ENCODE measurements at places on chromosomes 2 and 18. TPM values are rescaled to one million over a fixed set of nuclear protein-coding genes. Genes with fewer than 3 reads are reported as not detected.

DNA sequence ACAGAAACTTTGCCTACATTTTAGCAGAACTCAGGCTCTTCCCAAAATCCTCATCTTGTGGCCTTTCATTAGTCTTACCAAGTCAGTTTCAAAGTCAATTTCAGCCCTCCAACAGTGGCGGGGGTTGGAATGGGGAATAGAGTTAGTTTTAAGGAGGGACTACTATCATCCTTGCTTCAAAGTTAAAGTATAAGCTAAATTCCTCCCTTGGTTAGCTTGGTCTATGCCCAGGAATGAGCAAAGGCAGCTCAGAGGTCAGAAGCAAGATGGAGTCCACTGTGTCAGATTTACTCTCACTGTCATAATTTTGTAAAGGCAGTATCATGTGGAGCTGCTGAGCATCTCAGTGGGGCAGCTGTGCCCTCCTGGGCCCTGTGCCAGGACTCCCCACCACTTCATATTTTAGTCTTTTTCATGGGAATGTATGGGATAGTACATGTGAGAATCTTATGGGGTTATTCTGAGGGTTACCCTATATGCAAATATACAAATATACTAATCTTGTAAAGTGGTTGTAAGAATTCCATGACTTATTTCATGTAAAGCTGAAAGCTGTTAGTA, 145.2 kb upstream of the MMADHC start:
- no peak for ATAC-seq

- ATAC-seq, result no peak
These were observed 34.5 kb upstream of the CSRNP3 start for GRCh38 chr2:165434865-165435496.

DNA sequence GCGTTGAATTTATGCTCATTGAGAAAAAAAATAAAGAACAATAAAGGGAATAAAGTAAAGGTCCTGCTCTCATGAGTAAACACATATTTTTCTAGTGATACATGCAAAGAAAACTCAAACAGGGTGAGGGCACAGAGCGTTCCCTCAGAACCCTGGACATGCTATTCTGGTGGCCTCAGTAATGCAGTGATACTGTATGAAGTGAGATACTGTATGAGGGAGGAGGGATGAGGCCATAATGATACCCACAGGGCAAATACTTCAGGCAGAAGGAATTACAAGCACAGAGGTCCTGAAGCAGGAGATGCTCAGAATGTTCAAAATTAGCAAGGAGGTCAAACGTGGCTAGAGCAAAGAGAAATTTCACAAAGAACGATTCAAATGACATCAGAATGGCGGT, 28.4 kb upstream of the RNU4ATAC start:
- no peak for ATAC-seq

GRCh38 chr2:101253013-101253702, 472 bp downstream of the CNOT11 start:
- peak; percentile 70 for ATAC-seq

DNA sequence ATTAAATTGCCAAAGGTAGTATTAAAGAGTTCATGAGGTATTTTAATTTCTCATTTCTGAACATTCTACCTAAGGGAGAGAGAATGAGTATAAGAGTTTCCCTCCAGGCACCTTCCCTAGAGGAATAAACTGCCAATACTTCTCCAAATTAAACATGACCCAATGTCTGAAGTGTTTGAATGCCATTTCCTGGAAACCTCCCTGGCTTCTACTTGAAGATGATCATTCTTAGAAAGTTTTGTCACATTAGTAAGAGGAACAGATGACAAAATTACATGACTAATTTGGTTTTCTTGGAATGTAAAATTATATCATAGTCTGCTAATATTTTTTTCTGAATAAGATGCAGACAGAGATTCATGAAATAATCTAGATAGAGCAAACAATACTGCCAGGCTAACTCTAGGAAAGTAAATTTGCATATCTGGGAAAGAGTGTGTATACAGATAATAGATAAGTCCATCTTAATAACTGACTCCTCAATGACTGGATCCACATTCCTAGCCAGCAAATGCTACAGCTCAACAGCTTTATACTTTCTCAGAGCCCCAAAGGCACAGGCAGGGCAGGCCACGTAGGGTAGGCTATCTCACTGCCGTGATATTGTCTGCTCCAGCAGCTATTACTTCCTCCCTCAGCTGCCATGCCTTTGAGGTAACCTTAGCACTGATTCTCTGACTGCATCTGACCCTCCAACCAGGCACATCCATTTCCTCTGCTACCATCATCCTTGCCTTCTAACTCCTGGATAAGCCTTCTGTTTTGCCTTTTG, 630.8 kb upstream of the PIK3C3 start:
- ATAC-seq, result no peak

DNA sequence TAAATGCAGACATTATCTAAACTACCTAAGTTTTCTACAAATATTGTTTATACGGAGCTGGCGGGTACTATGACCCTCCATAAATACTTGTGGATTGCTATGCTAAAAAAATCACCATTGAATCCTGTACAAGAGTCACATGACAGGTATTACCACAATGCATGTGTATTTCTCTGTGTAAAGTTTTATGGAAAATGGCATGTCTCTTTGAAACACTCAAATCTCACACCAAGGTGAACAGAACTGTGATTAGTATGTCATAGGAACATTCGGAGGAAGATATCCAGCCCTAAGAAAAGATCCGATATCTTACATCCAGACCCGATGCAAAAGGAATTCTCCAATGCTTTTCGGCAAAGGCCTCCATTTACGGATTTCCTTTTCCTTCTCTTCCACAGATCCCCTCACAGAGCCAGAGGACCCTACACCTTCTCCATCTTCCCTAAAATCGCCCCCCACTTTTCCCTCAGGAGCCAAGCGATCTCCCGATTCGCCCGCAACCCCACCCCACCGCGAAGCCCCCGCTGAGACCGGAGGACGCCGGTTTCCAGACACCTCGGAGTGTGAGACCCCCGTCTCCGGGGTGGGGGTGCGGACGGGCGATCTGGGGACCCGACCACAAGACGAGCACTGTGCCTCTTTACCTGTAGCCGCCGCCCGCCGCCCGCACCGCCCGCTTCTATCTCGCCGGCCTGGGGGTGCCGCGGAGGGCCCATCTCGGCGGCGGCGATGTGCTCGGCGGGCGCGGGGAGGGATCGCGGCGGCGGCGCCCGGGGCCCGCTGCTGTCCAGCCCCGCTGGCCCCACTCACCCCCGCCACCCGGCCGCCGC, 1.2 kb downstream of the SAP130 start:
- ATAC-seq, result no peak

GRCh38 chr18:23588836-23589560, 2.7 kb upstream of the NPC1 start:
- no peak for ATAC-seq

DNA sequence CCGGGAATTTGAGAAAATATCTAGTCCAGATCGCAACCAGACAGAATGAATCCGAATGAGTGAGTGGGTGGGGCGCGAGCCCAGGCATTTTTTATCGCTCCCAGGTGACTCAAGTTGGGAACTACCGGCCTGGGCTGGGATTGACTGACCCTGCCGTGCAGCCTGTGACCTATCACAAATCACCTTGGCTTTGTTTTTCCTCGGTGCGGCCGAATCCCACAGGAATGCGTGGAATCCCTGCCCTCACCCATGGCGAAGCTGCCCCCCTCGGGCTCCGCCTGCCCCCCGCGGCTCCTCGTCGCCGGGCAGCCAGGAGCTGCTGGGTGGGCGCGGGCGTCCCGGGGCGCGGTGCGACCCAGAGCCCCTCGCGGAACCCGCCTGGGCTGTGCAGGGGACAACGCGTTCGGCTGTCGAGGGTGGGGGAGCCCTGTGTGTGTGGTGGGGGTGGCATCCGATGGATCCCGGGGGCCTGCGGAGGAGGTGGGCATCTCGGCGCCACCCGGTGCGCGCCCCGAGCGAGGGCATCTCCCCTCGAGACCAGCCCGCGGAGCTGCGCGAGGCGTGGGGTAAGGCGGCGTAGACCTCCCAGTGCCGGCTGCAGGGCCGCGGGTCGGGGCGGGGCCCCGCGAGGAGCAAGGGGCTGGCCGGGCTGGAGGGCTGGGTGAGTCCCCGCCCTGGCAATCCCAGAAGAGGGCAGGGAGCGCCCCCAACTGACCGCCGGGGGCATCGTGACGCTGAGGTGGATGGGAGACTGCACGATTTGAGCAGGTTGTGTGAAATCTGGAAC, 16.5 kb downstream of the B3GNT7 start:
- ATAC-seq, result peak; percentile 98

DNA sequence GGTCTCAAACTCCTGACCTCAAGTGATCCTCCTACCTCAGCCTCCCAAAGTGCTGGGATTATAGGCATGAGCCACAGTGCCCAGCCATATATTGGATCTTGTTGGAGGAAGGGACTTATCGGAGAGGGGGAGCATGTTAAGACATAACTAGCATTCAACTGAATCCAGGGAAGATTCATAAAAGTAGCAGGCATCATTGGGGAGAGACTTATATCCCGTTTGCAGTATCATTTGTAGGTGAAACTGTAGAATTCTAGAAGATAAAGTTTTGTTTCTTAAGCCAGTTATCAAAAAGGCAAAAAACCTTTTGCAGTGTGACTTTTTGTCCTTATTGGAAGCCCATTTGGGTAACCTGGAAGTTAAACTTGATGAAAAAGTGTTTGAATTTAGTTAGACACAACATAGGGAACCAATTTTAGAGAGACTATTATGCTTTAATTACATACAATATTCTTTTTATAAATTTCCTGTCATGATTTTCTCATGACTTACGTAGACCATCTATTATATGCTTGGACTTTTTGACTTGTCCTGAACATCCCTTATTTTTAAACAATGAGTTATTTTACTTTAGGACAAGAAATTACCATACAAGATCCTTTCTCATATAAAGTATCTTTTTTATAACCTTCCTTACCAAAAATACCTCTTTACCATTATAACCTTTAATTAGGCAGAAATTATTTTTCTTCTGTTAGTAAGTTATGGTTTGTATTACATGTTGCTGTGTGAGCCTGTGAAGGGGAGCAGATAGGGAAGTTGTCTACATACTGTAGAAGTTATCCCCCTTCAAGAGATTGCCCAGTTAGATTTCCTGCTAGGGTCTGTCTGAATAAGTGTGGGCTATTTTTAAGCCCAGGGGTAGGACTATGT, 20.3 kb downstream of the RAB3GAP1 start:
- ATAC-seq, result no peak

GRCh38 chr18:6650127-6650507, 79.4 kb upstream of the ARHGAP28 start:
- ATAC-seq, result no peak

- no peak for ATAC-seq
These were observed 51.8 kb downstream of the NDUFA10 start for GRCh38 chr2:239973386-239973785.

DNA sequence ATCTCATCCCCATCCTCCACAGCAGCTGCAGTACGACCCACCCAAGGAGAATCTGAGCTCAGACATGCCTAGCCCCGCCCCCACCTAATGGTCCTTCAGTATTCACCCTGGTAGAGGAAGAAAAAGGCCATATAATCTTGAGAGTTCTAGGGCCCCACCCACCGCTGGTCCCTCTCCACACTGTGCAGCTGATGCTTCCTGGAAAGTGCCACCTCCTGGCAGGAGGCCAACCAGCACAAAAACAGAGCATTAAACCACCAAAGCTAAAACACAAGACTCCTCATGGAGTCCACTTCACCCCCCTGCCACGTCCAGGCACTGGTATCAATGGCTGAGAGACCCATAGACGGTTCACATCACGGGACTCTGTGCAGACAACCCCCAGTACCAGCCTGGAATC, 40.7 kb downstream of the MC4R start:
- ATAC-seq, result no peak

DNA sequence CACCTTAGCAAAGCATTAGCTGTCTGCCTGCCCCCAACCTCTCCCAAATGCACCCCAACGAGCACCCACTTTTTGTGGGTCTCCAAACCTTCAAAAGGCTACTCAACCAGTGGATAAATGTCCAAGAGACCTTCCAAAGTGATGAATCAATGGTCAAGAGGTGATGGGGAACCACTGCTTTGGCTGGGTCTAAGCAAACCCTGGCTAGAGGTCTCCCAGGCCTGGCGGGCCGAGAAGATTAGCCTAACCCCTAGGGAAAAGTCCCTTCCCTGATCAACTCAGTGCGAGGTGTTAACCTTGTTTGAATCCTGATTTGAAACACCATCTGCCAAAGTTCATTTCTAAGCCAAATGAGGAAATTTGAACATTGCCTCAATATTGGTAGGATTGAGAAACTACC, 144.7 kb upstream of the SIX3 start:
- no peak for ATAC-seq

GRCh38 chr2:33395655-33396249, 80.7 kb upstream of the RASGRP3 start:
- no peak for ATAC-seq

- ATAC-seq, result no peak
These were observed 3.6 kb downstream of the CXCR4 start for GRCh38 chr2:136114382-136114781.

DNA sequence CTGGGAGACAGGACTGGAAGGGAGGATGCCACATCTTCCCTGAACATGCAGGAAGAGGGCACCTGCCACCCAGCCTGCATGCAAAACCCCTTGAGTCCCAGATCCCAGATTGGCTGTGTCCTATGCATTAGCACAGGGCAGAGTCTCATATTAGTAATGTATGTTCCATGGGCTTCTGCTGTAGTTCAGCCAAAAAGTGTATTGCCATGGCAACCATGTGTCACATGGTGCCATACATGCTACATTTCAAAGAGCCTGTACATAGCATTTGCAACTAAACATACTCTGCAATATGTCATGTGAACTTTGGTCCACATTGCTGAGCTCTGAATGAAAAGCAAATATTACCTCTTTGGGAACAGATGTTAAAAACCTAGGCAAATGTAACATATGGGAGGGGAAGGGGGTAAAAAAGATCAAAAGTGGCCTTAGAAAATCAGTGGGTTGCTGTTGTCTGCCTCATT, 78.4 kb downstream of the DPP4 start:
- no peak for ATAC-seq

The BCS1L gene
- 30.0 TPM for total RNA-seq

The AP1S3 gene
- total RNA-seq, result 4.6 TPM

The MLPH gene
- 1.8 TPM for total RNA-seq

The CCDC102B gene
- total RNA-seq, result 3.8 TPM

The ALPG gene
- total RNA-seq, result not detected

The PIEZO2 gene
- total RNA-seq, result 0.64 TPM

The L3MBTL4 gene
- total RNA-seq, result 2.8 TPM

The EHD3 gene
- total RNA-seq, result 3.8 TPM

The SIGLEC15 gene
- total RNA-seq, result not detected

Data from gastroesophageal sphincter (tissue), 4 donors.